ENCODE measurements at places on chromosomes 11 and 22. TPM values are rescaled to one million over a fixed set of nuclear protein-coding genes. Genes with fewer than 3 reads are reported as not detected.

The SCN3B gene
- total RNA-seq, result 2.8 TPM

The NEFH gene
- total RNA-seq, result 0.60 TPM

GRCh38 chr11:100671471-100671870 is 15.6 kb upstream of the ARHGAP42 start:
- no peak overlapping the region for H3K4me3 ChIP-seq
- no peaks in the 10 kb centered on the region for H3K27me3 ChIP-seq
- no peaks in the 10 kb centered on the region for H3K36me3 ChIP-seq
- H3K27ac ChIP-seq, result no peak overlapping the region

- no peaks in the 10 kb centered on the region for H3K27me3 ChIP-seq
- H3K27ac ChIP-seq, result no peak overlapping the region
- no peak overlapping the region for H3K4me3 ChIP-seq
- no peaks in the 10 kb centered on the region for H3K36me3 ChIP-seq
These were observed 9.1 kb upstream of the GLYATL1B start for GRCh38 chr11:59076876-59077571.

- no peak overlapping the region for H3K4me3 ChIP-seq
- no peaks in the 10 kb centered on the region for H3K4me1 ChIP-seq
- no peak for DNase-seq
- no peaks in the 10 kb centered on the region for H3K27me3 ChIP-seq
- H3K36me3 ChIP-seq, result no peaks in the 10 kb centered on the region
These were observed 673.3 kb downstream of the CNTN5 start for GRCh38 chr11:99693941-99694492.

DNA sequence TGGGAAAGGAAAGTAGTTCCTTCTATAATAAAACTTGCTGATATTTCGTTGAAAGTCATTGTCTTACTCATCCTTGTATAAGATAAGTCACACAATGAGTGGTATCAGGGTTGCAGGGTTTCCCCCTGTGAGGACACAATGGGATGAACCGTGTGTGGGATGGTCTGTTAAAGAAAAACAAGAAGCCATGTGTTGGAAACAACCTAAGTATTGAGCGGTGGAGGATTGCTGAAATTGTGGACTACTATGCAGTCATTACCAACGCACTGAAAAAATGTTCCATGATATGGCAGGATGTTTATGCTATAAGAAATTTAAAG is 28.6 kb downstream of the PTPRJ start:
- H3K4me3 ChIP-seq, result no peak overlapping the region
- no peak for DNase-seq
- H3K27ac ChIP-seq, result no peak overlapping the region
- H3K27me3 ChIP-seq, result no peaks in the 10 kb centered on the region
- no peaks in the 10 kb centered on the region for H3K36me3 ChIP-seq

The KCTD14 gene
- total RNA-seq, result 13.7 TPM

GRCh38 chr11:130234315-130234714 is 74.7 kb downstream of the ST14 start:
- DNase-seq, result no peak
- no peak overlapping the region for H3K27ac ChIP-seq
- H3K4me3 ChIP-seq, result no peak overlapping the region
- H3K36me3 ChIP-seq, result peaks cover 32% of the 10 kb centered on the region

DNA sequence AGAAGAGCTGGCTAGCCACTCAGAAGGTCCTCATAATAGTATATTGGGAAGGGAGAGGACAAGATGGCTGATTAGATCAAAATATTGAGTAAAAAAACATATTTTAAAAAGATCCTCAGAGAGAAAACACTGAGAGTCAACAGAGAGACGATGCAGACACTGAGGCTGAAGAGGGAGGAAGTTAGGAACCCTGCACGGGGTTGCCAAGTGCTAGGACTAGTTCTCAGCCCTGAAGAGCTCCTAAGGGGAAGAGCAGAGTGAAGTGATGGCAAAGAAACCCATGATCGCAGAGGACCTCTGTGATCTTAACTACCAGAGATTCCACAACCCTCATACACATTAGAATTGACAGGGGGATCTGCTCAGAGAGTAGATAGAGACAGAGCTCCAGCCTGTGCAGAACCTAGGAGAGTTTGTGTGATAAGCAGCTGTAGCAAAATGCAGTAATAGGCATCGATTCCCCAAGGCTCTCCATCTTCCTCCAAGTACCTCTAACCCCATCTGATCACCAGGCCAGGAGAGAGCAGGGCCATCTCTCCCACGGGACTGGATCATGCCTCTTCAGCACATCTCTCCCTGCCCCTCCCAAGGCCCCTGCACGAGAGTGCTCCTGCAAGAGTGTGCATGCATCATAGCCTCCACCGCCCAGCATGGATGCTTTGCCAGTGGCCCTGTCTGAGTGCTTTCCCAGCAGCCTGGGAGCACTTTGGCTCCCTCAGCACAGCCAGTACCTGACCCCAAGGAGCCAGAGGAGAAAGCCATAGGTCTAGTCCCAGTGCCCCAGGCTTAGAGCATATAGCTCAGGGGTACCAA is 41.2 kb upstream of the ARL14EP start:
- DNase-seq, result no peak
- H3K36me3 ChIP-seq, result no peaks in the 10 kb centered on the region
- no peaks in the 10 kb centered on the region for H3K4me1 ChIP-seq
- H3K27ac ChIP-seq, result no peak overlapping the region
- H3K27me3 ChIP-seq, result no peaks in the 10 kb centered on the region
- H3K4me3 ChIP-seq, result no peak overlapping the region

The TP53I11 gene
- total RNA-seq, result 35.3 TPM

- H3K36me3 ChIP-seq, result no peaks in the 10 kb centered on the region
- no peak overlapping the region for H3K27ac ChIP-seq
- no peaks in the 10 kb centered on the region for H3K4me1 ChIP-seq
- H3K27me3 ChIP-seq, result no peaks in the 10 kb centered on the region
These were observed 216.1 kb upstream of the NTM start for GRCh38 chr11:131154351-131154750.

- H3K27ac ChIP-seq, result no peak overlapping the region
- H3K4me3 ChIP-seq, result no peak overlapping the region
- no peak for DNase-seq
- H3K36me3 ChIP-seq, result no peaks in the 10 kb centered on the region
- H3K27me3 ChIP-seq, result no peaks in the 10 kb centered on the region
These were observed 18.1 kb downstream of the CHST1 start for GRCh38 chr11:45647329-45647728.

The SOX10 gene
- 1.5 TPM for total RNA-seq

GRCh38 chr11:15493921-15494620 is 379.3 kb downstream of the INSC start:
- H3K27ac ChIP-seq, result no peak overlapping the region
- H3K36me3 ChIP-seq, result no peaks in the 10 kb centered on the region
- DNase-seq, result peak; percentile 9
- H3K27me3 ChIP-seq, result no peaks in the 10 kb centered on the region
- H3K4me3 ChIP-seq, result no peak overlapping the region
- H3K4me1 ChIP-seq, result no peaks in the 10 kb centered on the region

DNA sequence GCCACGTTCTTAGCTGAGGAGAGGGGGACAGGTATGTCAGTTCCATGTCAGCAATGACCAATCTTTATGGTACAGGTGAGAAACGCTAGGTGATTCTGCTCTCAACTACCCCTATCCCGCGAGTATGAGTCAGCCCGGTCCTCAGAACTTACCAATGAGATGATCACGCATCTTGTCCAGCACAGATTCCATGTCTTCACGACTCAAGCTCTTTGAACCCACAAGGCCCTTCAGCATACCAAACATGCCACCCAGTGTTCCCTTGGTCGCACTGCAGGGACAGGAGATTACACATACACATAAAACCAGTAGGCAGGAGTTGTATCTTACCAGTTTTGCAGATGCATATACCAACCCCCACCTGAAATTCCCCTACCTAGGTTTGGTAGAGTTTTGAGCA is 2.9 kb downstream of the SRPRA start:
- no peak overlapping the region for H3K27ac ChIP-seq
- H3K4me3 ChIP-seq, result no peak overlapping the region
- peaks cover 46% of the 10 kb centered on the region for H3K36me3 ChIP-seq
- no peaks in the 10 kb centered on the region for H3K27me3 ChIP-seq

The CHADL gene
- 2.7 TPM for total RNA-seq

DNA sequence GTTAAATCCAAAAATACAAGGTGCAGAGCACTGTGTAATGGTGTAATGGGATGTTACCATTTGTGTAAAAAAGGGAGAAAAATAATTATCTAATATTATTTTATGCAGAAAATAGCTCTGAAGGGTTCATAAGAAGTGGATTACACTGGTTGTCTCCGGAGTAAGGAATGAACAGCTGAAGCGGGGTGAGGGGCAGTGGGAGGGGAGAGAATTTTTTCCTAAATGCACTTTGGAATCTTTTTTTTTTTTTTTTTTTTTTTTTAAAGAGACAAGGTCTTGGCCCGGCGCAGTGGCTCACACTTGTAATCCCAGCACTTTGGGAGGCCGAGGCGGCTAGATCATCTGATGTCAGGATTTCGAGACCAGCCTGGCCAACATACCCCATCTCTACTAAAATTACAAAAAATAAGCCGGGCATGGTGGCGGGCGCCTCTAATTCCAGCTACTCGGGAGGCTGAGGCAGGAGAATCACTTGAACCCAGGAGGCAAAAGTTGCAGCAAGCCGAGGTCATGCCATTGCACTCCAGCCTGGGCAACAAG is 6.8 kb upstream of the POLR3H start:
- no peak for DNase-seq
- H3K36me3 ChIP-seq, result no peaks in the 10 kb centered on the region
- no peak overlapping the region for H3K27ac ChIP-seq
- H3K4me3 ChIP-seq, result no peak overlapping the region

The DDI1 gene
- not detected for total RNA-seq

DNA sequence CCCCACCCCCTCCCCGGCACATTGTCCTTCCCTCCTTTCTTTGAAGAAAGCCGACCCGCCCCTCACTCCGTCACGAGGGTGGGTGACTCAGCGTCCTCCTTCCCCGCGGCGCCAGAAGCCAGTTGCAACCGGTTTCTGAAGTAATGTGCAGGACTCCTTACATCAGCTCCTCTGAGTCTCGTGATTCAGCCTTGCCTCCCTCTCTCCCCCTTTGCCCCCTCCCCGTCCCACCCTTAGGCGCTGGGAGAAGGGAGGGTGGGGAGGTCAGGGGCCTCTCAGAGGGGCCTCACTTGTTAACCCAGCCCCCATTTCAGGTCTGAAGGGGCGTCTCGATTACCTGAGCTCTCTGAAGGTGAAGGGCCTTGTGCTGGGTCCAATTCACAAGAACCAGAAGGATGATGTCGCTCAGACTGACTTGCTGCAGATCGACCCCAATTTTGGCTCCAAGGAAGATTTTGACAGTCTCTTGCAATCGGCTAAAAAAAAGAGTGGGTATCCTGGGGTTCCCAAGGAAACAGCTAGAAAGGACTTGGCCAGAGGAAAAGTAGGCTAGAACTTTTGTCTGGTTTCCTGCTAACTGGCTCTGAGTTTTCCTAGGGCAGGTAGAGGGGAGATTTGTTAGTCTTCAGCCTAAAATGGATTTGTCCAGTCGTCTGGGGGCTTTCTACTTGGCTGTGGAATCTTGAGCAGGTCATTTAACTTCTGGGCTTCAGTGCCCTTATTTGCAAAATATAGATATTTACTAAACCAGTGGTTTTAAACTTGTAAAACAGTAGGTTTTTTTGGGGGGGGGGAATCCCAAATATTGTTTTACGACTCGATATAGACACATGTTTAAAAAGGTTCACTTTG is 1.1 kb downstream of the SLC3A2 start:
- no peaks in the 10 kb centered on the region for H3K27me3 ChIP-seq
- H3K36me3 ChIP-seq, result peaks cover 47% of the 10 kb centered on the region
- DNase-seq, result no peak
- H3K4me1 ChIP-seq, result peaks cover 30% of the 10 kb centered on the region
- H3K27ac ChIP-seq, result peak overlapping the region; percentile 100

DNA sequence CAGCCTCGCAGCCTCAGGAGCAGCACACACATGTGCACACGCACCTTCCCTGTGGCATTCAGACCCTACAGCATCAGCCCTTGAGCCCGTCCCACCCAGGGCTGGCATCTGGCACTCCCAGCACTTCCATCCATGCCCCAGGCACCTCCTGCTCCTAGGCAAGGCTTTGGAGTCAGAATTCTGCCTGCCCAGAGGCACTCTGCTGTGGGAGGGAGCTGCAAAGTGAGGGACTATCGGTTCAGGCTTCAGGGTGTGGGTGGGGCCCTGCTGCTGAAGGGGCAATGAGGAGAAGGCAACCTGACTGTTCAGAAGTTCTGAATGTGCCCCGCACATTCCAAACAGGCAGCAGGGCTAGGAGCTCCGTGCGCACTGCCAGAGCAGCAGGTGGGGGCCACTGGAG is 39.7 kb downstream of the NECTIN1 start:
- no peak for DNase-seq
- no peaks in the 10 kb centered on the region for H3K36me3 ChIP-seq
- no peak overlapping the region for H3K4me3 ChIP-seq
- no peaks in the 10 kb centered on the region for H3K27me3 ChIP-seq
- no peak overlapping the region for H3K27ac ChIP-seq

GRCh38 chr11:120501976-120502755 is 9.4 kb upstream of the GRIK4 start:
- H3K27ac ChIP-seq, result no peak overlapping the region
- H3K27me3 ChIP-seq, result no peaks in the 10 kb centered on the region
- no peak for DNase-seq
- no peaks in the 10 kb centered on the region for H3K4me1 ChIP-seq
- H3K4me3 ChIP-seq, result no peak overlapping the region

The LRRN4CL gene
- total RNA-seq, result 1.2 TPM

GRCh38 chr11:72430741-72431570 is 3.4 kb downstream of the CLPB start:
- H3K4me3 ChIP-seq, result no peak overlapping the region
- peaks cover 16% of the 10 kb centered on the region for H3K36me3 ChIP-seq
- H3K27ac ChIP-seq, result no peak overlapping the region

The CRYAB gene
- 1,312 TPM for total RNA-seq

DNA sequence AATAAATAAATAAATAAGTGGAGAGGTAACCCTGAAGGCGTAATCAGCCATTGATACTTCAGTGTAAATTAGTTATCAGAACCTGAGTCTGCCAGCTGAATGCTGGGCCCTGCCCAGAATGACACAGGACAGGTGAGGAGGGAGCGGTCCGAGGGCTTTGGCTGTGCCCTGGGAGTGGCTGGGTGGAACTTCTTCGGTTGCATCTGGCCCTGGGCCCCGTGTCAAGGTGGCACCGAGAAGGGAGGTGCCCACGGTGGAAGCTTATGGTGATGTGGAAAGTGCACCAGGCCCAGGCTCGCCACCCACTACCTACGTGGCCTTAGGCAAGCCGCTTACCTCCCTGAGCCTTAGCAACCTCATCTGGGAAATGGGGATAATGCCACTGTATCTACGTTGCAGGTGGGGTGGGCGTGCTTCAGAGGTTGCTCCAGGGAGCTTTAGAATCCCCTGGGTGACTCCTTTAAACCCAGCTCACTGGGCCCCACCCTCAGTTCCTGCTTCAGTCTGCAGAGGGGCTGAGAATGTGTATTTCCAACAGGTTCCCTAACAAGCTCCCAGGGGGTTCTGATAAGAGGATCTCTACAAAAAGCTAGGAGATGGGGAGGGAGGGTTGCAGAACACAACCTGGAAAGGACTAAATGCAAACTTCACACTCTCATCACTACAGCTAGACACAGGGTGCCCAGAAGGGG is 38.8 kb downstream of the TXN2 start:
- H3K36me3 ChIP-seq, result no peaks in the 10 kb centered on the region
- DNase-seq, result no peak
- no peaks in the 10 kb centered on the region for H3K27me3 ChIP-seq
- peaks cover 3% of the 10 kb centered on the region for H3K4me1 ChIP-seq
- H3K4me3 ChIP-seq, result no peak overlapping the region

GRCh38 chr11:114027926-114028325 is 31.6 kb upstream of the ZBTB16 start:
- no peak overlapping the region for H3K4me3 ChIP-seq
- no peaks in the 10 kb centered on the region for H3K4me1 ChIP-seq
- H3K27me3 ChIP-seq, result no peaks in the 10 kb centered on the region
- H3K27ac ChIP-seq, result no peak overlapping the region
- no peaks in the 10 kb centered on the region for H3K36me3 ChIP-seq

The NUDT8 gene
- total RNA-seq, result 11.9 TPM

The TMEM151A gene
- 0.19 TPM for total RNA-seq

The OR52A1 gene
- not detected for total RNA-seq

The PPME1 gene
- total RNA-seq, result 34.1 TPM
